ENCODE measurements at places on chromosomes 6 and 20.

- no peak for DNase-seq
These were observed 27.6 kb upstream of the ADRM1 start for GRCh38 chr20:62275219-62275618.

- DNase-seq = no peak
These were observed 12.2 kb downstream of the SUN5 start for GRCh38 chr20:32991792-32992641.

DNA sequence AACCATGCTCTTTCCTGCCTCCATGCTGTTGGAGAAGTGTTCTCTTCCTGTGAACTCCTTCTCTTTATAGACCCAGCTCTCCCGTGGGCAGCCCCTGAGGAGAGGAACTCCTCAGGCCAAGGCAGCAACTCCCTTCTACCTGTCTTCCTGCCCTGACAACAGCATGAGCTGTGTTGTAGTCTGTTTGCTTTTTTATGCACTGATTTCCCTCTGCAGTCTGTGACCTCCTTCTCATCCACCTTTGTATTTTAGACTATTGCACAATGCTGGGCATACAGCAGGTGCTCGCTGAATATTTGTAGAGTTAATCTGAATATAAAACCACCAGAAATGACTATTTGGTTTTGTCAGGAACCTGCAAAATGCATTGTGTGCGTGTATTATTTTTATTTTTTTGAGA lies 152.2 kb upstream of the CHD6 start:
- no peak for DNase-seq

GRCh38 chr20:40431611-40432010 lies 257.4 kb downstream of the MAFB start:
- DNase-seq = no peak

DNA sequence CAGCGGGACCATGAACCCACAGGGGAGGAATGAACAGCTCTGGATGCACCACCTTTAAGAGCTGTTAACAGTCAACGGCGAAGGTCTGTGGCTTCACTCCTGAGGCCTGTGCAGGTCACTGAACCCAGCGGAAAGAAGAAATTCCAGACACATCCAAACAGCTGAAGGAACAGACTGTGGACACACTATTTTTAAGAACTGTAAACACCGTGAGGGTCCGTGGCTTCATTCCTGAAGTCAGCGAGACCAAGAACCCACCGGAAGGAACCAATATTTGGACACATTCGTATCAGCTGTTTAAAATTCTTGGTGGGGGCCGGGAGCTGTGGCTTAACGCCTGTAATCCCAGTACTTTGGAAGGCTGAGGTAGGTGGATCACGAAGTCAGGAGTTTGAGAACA lies 5.4 kb upstream of the TMEM14B start:
- DNase-seq = no peak

GRCh38 chr6:139147628-139148027 lies 12.7 kb downstream of the HECA start:
- peak; percentile 80 for DNase-seq

DNA sequence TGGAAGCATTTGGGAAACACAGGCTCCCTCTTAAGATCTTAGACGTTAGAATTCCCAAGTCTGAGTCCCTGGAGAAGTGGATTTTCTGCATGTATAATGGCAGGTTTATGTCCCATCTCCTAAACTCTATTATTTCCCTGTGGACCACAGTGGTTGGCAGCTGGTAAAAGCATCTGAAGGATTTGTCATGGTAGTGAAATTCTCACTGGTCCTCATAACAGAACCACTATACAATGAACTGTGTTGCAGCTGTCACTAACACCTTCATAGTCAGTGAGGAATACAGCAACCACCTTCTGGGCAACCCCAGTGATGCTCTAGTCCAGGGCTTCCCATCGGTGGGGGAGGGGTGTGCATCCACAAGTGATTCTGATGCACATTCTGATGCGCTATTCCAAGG lies 396.9 kb downstream of the ZFAND3 start:
- no peak for DNase-seq

DNA sequence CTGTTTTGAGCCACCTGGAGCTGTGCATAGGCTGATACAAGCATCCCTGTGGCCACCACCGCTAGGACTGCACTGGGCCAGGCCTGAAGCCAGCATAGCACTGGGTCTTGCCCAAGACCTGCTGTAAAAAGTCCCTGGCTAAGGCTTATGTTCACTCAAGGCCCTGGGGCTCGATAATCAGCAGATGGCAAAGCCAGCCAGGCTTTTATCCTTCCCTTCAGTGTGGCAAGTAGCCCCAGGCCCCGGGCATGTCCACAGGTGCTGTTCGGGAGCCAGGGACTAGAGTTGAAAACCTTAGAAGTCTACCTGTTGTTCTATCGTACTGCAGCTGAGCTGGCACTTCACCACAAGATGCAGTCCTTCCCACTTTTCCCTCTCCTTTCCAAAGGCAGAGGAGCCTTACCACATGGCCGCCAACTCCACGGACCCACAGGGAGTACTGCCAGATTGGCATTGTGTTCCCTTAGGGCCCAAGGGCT lies 226.4 kb upstream of the ZNF217 start:
- no peak for DNase-seq

DNA sequence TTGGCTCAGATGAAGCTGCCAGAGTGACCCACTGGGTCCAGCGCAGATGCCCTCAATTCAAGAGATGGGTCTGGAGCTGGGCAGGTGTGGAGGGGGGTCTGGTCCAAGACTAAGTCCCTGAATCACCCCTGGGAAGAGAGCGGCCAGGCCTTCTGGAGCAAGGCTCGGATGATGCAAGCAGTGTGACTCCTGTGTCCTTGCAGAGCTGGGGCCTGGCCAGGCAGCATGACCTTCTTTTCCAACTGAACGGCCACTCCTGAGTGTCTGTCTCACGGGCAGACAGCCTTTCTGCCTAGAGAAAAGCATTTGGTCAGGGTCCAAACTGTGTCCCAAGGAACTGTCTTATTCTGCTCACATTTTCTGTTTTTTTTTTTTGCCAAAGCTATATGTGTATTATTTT lies 42.6 kb upstream of the FNDC1 start:
- peak; percentile 0 for DNase-seq

GRCh38 chr6:3410385-3411360 lies 46.2 kb downstream of the SLC22A23 start:
- peak; percentile 56 for DNase-seq

DNA sequence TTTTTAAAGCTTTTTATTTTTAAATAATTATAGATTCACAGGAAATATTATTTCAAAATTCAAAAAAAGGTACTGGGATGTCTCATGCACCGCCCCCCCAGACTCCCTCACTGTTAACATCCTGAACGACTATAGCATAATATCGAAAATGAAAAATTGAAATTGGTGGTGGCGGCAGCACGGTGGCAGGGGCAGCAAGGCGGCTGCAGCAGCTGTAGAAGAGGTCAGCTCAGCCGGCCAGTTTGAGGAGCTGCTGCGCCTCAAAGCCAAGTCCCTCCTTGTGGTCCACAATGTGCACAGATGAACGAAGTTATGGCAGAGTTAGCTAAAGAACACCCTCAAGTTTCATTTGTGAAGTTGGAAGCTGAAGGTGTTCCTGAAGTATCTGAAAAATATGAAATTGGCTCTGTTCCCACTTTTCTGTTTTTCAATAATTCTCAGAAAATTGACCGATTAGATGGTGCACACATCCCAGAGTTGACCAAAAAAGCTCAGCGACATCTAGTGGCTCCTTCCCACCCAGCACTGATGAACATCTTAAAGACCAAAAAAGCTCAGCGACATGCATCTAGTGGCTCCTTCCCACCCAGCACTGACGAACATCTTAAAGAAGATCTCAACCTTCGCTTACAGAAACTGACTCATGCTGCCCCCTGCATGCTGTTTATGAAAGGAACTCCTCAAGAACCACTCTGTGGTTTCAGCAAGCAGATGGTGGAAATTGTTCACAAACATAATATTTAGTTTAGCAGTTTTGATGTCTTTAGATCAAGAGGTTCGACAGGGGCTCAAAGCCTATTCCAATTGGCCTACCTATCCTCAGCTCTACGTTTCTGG lies 100.8 kb downstream of the FAM217A start:
- peak; percentile 42 for DNase-seq

DNA sequence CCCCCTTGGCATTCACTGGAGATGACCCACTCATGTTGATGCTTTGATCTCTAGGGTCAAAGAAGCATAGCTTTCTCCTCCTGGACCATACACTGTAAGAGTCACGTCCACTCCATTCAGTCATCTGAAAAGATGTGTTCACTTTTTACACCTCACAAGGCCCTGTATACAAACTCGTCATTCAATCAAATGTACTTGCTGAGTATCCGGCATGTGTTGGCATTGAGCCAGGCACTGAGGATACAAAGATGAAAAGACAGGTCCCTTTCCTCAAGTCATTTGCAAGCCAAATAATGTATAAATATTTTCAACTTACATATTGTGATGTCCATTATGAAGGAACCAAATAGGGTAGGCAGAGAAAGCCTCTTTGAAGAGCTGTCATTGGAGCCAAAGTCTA lies 32.6 kb upstream of the CSNK2A1 start:
- DNase-seq = no peak

GRCh38 chr20:36732456-36732855 lies 13.4 kb downstream of the NDRG3 start:
- DNase-seq = no peak

DNA sequence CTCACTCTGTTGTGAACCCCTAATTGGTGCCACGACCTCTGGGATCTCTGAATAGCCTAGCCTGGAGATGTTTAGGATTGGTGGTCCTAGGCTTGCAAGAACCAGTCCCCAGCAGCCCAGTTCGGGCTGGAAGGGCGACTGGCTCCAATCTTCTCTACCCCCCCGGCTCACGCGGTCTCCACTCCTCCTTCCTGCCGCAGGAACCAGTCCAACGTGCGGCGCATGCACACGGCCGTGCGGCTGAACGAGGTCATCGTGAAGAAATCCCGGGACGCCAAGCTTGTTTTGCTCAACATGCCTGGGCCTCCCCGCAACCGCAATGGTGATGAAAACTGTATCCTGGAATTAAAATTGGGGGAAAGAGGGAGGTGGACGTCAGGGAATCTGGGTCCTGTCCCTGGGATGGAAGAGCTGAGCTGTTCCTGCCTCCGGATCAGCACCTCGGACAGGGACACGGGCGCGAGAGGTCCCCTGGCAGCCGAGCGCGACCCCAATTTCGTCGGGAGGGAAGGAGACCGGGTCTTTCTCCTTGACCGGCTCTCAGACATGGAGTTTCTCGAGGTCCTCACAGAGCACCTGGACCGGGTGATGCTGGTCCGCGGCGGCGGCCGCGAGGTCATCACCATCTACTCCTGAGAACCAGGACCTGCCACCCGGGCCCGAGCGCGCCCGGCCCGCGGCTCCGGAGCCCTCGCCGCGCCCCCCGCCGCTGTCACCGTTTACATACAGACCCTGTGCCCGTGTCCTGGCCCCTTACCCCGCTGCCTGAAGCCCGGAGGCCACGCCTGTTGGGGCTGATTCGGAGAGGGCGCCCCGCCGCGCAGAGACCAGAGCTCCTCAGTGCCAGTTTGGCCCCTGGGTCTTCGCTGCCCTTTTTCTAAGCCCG lies 28.2 kb downstream of the SLC12A5 start:
- peak; percentile 8 for DNase-seq

DNA sequence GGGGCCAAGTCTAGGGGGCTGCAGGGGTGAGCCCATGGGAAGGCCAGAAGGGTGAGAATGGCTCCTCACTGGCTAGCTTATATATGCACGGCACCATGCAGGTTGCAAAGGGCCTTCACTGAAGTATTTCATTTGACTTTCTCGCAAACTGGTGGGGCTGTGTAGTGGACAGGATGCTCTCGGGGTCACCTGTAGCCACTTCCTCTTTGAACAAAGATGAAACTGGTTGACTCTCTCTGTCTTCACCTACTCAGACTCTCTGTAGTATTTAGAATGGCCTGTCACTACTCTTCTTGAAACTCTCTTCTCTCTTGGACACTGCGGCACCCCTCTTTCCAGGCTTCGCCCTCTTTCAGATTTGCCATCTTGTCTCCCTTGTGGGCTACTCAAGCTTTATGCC lies 560.5 kb downstream of the PKHD1 start:
- no peak for DNase-seq

DNA sequence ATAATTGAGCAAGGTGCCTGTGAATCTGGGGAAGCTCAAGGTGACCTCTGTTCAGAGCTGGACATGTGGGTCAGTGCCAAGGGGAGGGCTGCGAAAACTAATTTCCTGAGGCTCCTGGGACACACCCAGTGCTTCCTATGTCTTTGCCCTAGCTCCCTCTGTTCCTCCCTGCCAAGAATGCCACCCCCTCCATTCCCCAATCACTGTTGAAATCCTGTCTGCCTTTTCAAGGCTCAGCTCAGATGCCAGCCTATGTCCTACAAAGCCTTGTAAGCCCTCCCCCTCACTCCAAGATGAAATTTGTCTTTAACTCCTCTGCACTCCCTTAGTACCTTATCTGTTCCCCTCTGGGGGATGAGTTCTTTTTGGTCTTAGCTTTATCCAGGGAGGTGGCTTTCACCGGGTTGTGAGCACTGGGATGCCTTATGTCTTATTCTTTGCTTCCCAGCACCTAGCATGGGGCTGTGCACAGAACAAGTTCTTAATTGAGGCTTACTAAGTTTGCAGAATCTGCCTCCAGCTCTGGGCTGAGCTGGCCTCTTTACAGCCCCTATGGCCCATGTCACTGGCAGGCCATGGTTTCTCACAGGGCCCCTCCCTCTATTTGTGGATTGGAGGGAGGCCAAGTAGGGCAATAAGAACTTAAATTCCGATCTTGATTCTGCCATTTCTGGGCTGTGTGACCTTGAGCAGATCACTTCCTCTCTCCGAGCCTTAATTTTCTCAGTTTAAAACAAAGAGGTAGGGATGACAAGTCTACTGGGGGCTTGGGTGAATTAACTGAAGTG lies 51.5 kb upstream of the EPB41L1 start:
- peak; percentile 44 for DNase-seq

GRCh38 chr20:59469267-59470252 lies 134.8 kb upstream of the PHACTR3 start:
- no peak for DNase-seq

- no peak for DNase-seq
These were observed 76.4 kb downstream of the TRAM2 start for GRCh38 chr6:52500238-52501129.

DNA sequence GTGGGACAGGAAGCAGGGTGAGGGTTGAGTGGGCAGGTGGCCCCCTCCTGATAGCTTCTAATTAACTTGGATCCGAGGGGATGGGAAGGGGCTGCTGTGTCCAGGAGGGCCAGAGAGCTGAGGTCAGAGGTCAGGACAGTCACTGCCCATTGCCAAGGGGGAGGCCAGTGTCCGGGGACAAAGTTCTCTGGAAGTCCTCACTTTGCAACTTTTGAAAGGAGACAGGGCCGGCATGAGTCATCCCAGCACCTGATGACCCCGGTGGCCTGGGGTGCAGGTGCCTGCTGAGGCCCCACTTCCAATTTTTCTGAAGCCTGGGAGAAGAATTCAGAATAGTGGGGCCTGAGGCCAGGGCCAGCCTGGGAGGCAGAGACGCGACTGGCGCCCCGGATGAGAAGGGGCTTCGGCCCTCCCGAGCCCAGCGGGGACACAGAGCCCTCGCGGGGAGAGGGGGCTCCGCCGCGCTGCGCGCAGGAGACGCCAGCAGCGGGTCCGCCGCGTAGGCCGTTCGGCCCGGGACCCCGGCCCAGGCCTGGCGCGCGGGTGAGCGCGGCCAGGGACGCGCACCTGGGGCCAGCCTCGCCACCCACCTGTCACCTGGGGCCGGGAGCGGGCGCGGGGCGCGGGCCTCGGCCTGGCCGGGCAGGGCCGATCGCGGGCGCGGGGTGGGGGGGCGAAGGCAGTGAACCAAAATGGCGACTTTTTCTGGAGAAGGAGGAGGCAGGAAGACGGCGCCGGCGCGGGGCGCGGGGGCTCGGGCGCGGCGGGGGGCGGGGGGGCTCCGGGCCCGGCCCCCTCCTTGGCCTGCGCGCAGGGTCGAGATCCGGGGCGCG lies 586 bp downstream of the ZNF512B start:
- DNase-seq = no peak

Data from inflammatory macrophage (primary cell).